HFFc6 (cell line): ENCODE measurements at places on chromosomes 1 and 21. TPM values are rescaled to one million over a fixed set of nuclear protein-coding genes. Genes with fewer than 3 reads are reported as not detected.

DNA sequence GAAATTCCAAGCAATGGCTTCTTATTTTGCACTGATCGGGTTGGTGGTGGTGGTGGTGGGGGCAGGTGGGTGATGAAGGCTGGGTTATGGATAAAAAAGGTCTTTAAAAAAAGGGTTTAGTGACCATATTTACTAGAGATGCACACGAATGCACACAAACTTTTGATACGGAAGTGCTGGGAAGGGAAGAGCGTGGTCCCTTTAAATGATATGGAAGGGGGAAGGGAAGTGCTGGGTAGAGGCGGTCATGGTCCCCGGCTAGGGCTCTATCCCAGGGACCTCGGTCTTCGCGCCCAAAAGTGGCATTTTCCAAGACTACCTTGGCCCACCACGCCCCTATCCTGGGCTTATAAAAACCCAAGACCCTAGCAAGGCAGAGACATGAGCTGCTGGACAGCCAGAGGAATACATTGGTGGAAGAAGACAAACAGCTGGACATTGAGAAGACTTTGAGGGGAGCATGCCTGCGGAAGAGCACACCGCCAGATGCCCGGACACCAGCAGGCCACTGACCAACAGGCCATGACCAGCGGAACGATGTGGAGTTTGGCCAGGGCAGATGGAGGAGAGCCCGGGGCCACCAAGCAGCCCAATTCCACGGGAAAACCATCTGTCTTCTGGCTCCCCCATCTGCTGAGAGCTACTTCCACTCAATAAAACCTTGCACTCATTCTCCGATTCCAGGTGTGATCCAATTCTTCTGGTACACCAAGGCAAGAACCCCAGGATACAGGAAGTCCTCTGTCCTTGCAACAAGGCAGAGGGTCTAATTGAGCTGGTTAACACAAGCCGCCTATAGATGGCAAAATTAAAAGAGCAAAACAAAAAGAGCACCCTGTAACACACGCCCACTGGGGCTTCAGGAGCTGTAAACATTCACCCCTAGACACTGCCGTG is 1720.2 kb downstream of the MRPL39 start:
- H3K4me3 ChIP-seq: no peak overlapping the region
- no peak for DNase-seq
- no peaks in the 10 kb centered on the region for H3K4me1 ChIP-seq
- H3K27ac ChIP-seq: no peak overlapping the region
- no peaks in the 10 kb centered on the region; the same call in 1 of the 2 replicates for H3K36me3 ChIP-seq
- no peaks in the 10 kb centered on the region for H3K27me3 ChIP-seq

GRCh38 chr1:40818264-40818961 is 34.8 kb downstream of the KCNQ4 start:
- no peak overlapping the region for H3K27ac ChIP-seq
- H3K36me3 ChIP-seq: no peaks in the 10 kb centered on the region

DNA sequence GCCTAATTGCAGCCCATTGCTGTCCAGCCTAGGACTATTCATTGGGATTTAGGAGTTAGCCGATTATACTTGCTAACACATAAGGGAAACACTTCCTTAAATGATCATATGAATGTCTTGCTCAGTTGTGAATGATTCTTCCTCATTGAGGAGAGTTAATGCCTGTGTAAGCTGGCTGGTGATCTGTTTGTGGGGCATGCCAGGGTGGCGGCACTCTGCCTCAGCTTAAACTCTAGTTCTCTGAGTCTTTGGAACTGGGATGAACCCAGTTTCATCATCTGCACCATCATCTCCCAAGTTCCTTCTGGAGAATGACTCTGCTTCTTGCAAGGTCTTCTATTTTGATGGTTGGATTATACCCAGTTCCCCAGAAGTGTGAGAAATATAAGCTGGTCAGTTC is 23.9 kb upstream of the SLAMF6 start:
- no peak overlapping the region for H3K27ac ChIP-seq
- H3K36me3 ChIP-seq: no peaks in the 10 kb centered on the region
- no peak overlapping the region for H3K4me3 ChIP-seq
- H3K4me1 ChIP-seq: no peaks in the 10 kb centered on the region

GRCh38 chr1:40715491-40716059 is 24.1 kb downstream of the NFYC start:
- H3K36me3 ChIP-seq: peaks cover 18% of the 10 kb centered on the region
- no peak for DNase-seq
- H3K27ac ChIP-seq: no peak overlapping the region

Gene C1orf74
- total RNA-seq: 2.5 to 2.7 TPM (median 2.5 TPM) in 3 replicates

GRCh38 chr1:224357626-224358124 is 996 bp downstream of the CNIH4 start:
- H3K36me3 ChIP-seq: peaks cover 12% of the 10 kb centered on the region; the same call in 1 of the 2 replicates
- H3K4me1 ChIP-seq: peaks cover 29% of the 10 kb centered on the region
- no peaks in the 10 kb centered on the region; the same call in 1 of the 2 replicates for H3K27me3 ChIP-seq
- DNase-seq: peak; percentile 32

Gene FCRL5
- total RNA-seq: not detected in 3 replicates
